Ascending aorta (tissue), 2 donors: ENCODE measurements at places on chromosomes 6 and 20.

- no peak for DNase-seq
Observed at GRCh38 chr6:54236984-54237383, 71.3 kb upstream of the TINAG start.

DNA sequence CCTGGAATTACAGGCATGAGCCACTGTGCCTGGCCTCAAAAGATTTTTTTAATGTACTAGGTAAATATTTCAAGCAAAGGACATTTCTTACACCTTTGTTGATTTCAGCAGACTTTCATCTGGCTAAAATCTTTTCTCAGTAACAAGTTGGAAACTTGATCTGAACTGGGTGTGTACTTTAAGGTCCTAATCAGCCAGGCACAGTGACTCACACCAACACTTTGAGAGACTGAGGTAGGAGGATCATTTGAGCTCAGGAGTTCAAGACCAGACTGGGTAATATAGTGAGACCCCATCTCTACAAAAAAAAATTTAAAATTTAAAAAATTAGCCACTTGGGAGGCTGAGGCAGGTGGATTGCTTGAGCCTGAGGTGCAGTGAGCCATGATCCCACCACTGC is 7.0 kb upstream of the RALGAPA2 start:
- DNase-seq: no peak

DNA sequence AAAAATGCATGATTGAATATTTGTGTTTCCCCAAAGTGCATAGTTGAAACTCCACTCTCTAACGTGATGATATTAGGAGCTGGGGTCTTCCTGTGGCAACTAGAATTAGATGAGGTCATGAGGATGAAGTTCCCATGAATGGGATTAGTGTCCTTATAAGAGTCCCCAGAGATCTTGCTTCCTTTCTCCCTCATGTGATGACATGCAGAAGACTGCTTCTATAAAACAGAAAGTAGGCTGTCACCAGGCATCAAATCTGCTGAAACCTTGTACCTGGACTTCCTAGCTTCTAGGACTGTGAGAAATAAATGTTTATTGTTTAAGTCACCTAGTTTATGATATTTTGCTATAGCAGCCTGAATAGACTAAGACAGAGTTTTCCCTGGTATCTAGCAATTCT is 586.5 kb upstream of the EPHA7 start:
- no peak for DNase-seq

DNA sequence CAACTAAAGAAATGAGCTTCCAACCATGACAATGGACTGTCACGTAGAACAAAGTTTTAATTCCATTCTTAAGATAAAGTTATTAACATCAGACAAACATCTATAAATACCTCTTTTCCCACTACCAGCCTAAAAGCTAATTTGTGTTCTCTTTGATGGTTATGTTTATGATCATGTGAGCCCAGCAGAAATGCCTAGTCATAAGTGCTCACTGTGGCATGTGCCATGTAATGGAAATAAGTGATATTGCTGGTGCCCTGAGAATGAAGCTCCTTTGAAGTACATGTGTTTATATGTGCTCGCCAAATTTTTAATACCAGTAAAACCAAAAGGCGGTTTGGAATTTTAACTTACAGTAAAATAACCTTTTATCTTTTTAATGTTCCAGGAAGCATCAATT is 205.8 kb downstream of the ISM1 start:
- DNase-seq: no peak
